Central memory CD4-positive, alpha-beta T cell (primary cell): ENCODE measurements at places on chromosomes 3 and 15.

- no peak for DNase-seq
These were observed 15.3 kb upstream of the XXYLT1 start for GRCh38 chr3:195286115-195286872.

DNA sequence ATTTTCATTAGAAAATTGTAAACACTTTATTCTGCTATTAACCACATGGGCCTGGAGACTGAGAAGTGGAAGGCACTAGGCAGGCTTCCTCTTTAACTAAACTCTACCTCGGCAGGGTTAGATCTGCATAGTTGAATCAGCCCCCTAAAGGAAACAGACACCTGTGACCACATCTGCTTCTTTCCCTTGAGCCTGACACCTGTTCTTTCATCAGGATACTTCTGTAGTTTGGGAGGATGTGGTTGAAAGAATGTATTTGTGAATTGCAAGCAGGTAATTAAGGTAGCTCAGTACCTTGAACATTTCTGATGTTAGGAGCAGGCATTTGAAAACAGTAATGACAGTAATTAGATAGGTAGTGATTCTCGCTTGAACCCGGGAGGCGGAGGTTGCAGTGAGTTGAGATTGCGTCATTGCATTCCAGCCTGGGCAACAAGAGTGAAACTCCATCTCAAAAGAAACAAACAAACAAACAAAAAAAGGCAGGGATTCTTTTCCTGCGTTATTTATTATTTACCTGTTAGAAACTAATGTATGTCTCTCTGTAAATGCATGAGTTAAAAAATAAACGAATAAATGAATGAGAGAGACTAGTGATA is 468.5 kb downstream of the NLGN1 start:
- no peak for DNase-seq

DNA sequence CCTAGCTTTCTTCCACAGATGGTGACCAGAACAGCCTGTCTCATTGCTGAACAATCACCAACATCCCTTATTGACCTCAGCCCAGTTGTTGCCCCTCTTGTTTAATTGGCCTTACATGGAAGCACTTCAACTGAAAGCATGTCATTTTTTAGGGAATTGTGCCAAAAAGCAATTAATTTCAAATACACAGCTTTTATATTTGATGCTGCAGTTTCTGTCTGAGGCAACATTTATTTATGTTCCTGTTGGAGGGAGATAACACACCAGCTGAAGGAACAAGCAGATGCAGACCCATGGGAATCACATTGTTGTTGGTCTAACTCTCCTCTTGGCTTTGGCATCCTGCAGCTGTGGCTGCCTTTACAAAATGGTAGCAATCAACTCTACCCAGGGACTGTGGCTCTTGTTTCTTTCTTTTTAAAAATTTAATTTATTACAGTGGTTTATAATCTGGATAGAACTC is 498.1 kb upstream of the RGMA start:
- no peak for DNase-seq

DNA sequence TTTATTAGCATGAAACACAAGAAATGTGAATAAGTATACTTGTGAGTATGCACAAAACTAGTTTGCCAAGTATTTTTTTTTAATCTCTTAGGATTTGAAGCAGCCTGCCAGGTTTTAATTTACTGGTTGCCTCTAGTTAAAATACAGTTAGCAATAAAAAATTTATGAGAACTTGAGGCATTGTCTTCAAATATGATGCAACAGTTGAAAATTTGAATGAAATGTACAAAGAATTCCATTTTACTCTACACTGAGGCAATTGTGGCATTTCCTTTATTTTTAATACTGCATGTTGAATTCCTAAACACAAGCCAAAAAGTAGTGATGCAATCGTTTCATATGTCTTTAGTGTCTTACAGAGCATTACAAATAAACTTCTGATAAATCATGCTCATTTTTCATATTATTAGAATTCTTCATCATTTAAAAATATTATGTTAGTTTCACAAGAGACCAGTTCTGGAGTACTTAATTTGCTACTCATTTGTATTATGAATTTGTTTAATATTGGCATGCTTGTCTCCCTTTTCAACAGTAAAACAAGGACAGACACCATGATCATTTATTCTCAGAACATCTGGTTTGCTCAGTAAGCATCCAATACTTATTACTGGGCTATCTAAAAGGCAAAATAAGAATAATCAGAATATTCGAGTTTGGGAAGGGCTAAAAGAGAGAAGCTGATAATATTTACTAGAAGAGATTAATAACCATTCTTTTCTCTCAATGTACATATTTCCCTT is 124.8 kb upstream of the PTX3 start:
- DNase-seq = no peak

GRCh38 chr15:26665957-26666791 is 106.7 kb downstream of the GABRB3 start:
- no peak for DNase-seq

- no peak for DNase-seq
These were observed 591.5 kb downstream of the ZNF385D start for GRCh38 chr3:21159543-21159906.

DNA sequence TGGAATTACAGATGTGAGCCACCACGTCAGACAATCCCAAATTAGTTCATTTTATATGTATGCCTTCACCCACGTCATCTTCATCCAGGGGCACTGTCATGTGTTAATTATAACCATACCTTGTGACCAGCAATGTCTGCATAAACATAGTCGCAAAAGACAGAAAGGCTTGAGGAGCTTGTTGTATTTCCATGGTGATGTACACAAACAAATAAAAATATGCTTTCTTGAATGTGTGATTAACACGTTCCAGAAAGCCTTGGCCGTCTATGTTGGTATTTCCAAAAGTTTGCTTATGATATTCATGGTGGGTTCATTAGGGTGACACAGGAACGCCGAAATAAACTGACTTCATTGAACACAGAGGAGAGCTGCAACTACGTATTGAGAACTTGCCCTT is 524.7 kb upstream of the ZNF717 start:
- DNase-seq = no peak

GRCh38 chr3:176587089-176587488 is 610.2 kb downstream of the TBL1XR1 start:
- DNase-seq = no peak
